ENCODE measurements at places on chromosomes 16 and 17.

DNA sequence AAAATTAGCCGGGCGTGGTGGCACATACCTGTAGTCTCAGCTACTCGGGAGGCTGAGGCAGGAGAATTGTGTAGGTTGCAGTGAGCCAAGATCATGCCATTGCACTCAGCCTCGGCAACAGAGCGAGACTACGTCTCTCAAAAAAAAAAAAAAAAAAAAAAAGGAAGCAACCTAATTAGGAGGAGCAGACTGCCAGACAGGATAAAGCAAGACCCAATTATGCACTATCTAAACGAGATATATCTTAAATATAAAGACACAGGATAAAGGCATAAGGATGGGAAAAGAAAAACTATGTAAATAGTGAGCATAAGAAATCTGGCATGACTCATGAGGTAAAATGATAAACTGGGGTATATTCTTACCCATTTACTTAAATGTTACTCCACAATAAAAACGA is 4.9 kb downstream of the TXNDC11 start:
- DNase-seq: no peak

- no peak for DNase-seq
These were observed 6.5 kb downstream of the GRB7 start for GRCh38 chr17:39744075-39744835.

DNA sequence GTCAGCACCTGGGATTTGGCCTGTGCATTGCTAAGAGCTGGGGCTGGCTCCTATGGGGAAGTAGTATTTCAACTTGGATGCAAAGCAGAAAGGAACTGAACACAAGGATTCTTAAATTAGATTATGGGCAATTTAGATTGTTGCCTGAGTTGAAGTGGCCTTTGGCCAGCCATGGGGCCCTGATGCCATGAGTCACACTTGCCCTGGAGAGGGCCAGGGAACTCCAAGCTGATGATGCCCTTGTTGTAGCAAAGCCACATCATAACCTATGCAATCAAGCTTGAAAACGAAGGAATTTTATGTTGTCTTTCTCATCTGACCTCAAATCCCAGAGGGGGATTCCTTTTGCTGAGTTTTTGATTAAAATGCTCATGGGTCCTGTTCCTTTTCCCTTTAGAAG is 3.9 kb upstream of the SPATA32 start:
- DNase-seq: no peak

- DNase-seq: no peak
These were observed 3.0 kb downstream of the SALL1 start for GRCh38 chr16:51147776-51148677.

- DNase-seq: peak; percentile 11
These were observed 260.4 kb upstream of the TBX2 start for GRCh38 chr17:61139219-61139618.

DNA sequence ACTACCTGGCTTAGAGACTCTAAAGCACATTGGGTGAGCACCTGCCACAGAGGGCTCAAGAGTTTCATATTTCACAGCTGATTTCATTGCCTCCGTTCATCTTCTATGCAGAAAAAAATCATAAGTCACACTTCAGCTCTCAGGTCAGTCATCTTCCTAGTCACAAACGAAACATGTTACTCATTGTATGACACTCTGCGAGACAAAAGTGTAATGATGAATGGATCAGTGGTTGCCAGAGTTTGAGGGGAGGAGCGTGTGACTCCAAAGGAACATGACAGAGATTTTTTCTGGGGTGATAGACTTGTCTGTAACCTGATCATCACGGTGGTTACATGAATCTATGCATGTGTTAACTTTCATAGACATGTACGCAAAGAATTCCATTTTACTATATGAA is 195.2 kb upstream of the CNTNAP4 start:
- DNase-seq: no peak

GRCh38 chr17:73691321-73691766 is 47.1 kb upstream of the SDK2 start:
- no peak for DNase-seq

GRCh38 chr17:28293994-28294393 is 25.0 kb upstream of the TMEM97 start:
- DNase-seq: no peak

DNA sequence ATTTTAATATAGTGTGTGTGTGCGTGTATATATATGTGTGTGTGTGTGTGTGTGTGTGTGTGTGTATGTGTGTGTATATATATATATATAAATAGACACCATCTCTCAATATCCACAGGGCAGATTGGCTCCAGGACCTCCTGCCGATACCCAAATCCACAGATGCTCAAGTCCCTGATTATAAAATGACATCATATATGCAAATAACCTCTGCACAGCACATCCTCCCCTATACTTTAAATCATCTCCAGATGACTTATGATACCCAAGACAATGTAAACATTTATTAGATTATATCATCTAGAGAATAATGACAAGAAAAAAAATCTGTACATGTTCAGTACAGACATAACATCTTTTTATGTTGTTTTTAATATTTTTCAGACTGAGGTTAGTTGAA is 7.8 kb downstream of the DUSP3 start:
- no peak for DNase-seq

- no peak for DNase-seq
These were observed 28.6 kb upstream of the UBE2G1 start for GRCh38 chr17:4395111-4395478.

DNA sequence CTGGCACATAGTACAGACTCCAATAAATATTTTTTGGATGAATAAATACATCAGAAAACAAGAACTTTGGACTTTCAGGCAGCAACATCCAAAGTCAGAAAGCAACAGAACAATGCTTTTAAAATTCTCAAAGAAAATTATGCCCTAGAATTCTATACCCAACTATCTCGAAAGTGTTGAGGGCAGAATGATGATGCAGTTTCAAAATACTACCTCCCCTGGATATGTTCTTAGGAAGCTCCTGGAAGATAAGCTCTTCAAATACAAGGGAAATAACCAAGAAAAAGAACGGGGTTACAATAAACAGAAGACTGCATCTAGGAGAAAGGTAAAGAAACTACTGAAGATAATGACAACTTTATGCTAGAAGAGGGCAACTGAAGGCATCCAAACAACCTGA is 11.0 kb downstream of the SIAH1 start:
- DNase-seq: no peak

- DNase-seq: no peak
These were observed 6.3 kb downstream of the ATP2A3 start for GRCh38 chr17:3957735-3958599.

DNA sequence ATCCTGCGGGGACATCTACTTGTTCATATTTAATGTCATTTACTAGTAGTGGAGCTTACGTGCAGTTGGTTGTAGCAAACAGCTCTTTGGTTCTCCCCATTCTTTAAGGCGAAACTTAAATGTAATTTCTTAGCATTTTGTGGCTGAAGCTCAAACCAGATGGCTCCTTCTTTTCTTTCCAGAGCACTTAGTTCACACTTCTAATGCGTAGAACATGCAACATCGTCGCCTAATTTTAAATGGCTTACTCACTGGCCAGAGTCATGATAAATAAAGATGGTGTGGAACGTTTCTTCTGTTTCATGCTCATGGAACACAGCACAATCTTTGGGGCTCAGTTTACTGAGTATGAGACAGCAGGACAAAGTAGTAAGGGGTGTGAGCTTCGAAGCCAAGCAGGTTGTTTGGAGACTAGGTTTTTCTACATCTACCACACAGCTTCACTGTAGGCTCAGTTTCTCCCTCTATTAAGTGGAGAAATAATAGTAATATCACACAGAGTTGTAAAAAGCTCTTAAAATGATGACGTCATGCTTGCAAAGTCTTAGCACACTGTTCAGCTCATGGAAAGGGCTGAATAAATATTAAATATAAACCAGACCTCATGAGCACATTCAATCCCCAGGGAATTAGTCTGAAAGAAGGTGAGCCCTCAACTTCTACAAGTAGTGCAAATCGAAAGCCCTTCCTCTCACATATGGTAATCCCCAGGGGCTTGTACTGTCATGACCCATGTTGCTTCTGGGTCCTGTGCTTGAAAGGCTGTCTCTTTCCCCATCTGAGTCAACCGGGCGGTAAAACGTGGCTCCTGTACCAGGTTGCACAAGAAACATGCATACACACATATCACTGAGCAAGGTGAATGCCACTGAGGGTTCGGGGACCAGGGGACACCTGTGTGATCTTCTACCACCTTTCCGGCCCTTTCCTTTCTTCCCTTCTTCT is 384.3 kb downstream of the CDH13 start:
- DNase-seq: no peak

DNA sequence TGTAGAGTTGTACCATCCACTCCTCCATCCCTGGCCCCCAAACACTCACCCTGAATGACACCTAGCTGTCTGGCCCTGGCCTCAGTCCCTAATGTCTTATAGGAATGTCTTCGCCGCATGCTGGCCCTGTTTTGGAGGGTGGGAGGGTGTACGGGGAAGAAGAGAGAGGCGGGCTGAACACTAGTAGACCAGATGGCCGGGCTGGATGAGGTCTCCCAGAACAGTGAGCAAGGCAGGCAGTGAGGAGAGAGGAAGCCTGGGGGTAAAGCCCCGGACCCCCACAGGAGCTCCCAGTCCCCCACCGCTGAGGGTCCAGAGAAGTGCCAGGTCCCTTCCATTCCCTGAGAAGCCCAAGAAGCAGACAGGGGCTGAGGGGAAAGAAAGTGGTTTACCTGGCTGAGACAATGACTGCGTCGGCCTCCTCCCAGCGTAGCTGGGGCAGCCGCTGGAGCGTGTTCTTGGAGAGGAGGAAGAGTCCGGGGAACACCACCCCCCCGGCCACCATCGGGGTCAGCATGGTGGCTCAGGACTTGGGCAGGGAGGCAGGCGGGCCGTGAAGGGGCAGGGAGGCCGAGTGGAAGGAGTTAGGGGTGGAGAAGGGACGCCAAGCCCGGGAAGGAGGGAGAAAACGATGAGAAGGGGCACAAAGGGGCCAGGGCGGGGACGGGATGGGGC is 923 bp downstream of the TLCD3B start:
- no peak for DNase-seq

DNA sequence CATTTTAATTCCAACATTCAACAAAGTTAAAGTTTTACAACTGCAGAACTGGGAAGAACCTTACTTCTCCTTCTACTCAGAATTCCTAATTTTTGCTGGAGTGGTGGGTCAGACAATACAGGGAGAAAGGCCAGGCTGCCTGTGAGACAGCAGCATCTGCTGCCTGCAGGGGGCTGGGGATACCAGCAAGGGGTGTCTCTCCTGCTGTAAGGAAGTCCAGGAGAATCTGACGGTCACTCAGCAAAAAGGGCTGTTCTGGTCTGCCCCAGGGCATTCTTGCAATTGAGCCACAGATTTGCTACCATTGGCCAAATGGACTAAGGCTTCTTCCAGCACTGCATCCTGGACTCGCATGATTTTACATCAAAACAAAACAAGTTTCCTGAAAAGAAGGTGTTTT is 426.6 kb upstream of the CDH11 start:
- DNase-seq: no peak

GRCh38 chr16:84038469-84038868 is 4.1 kb downstream of the SLC38A8 start:
- no peak for DNase-seq

DNA sequence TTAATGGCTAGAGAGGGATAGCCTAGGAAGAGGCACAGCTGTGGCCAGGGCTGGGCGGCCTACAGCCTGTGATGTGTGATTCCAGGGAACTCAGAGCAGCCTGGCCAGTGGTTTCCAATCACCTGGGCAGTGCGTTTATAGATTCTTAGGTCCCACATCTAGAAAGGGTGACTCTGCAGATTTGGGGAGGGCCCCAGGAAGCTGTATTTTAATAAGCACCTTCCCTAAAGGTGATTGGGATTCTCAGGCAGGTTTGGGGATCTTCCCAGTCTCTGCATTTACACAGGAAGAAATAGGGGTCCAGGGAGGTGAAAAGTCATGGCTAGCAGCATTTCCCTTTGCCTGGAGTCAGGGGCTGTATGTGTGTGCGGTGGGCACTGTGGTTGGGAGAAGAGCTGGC is 9.5 kb downstream of the SPNS2 start:
- no peak for DNase-seq

- DNase-seq: no peak
These were observed 32.6 kb upstream of the ZFP90 start for GRCh38 chr16:68506331-68507053.

GRCh38 chr17:17420082-17420481 is 56.7 kb upstream of the MED9 start:
- DNase-seq: no peak

- DNase-seq: no peak
These were observed 869 bp downstream of the ZNF48 start for GRCh38 chr16:30395992-30396585.

GRCh38 chr17:13415871-13416416 is 185.8 kb downstream of the HS3ST3A1 start:
- no peak for DNase-seq

- DNase-seq: no peak
These were observed 31.3 kb downstream of the ARHGAP23 start for GRCh38 chr17:38459567-38459966.

GRCh38 chr17:2222901-2223616 is 80.5 kb downstream of the SMG6 start:
- DNase-seq: peak; percentile 48

DNA sequence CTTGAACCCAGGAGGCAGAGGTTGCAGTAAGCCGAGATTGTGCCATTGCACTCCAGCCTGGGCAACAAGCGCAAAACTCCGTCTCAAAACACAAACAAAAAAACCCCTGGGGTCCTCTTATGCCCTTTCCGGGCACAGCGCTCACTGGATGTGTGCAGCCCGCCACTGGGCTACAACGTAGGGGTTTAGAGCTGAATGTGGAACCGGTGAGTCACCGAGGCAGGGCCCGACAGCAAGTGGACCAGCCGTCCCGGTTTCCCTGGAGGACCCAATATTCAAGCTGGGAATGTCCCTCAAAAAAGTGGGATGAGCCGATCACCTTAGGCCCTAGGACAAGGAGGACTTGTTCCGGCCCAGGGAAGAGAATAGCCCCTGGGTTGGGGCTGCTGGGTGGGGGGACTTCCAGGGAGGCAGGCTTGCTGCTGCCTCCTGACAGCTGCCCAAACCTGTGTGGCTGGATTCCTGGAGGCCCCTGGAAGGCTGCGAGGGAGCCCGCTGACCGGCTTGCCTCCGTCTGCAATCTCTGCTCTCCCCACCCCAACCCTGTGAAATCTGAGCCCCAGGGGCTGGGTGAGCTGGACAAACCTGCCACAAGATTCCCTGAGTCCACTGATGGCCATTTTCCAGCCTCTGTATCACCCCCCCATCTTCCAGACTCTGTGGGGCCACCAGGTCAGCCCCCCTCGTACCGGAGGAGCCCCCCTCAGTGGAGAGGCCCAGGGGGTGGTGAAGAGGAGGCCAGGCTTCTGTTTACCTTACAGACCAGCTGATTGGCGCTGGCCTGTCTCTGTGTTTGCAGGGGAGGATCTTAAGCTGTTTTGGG is 2.9 kb upstream of the CLDN9 start:
- DNase-seq: no peak

- no peak for DNase-seq
These were observed 20.7 kb downstream of the TOX3 start for GRCh38 chr16:52526116-52526828.

- no peak for DNase-seq
These were observed 43.5 kb downstream of the GRB7 start for GRCh38 chr17:39781031-39781860.
